ENCODE measurements at places on chromosomes 5 and 9.

DNA sequence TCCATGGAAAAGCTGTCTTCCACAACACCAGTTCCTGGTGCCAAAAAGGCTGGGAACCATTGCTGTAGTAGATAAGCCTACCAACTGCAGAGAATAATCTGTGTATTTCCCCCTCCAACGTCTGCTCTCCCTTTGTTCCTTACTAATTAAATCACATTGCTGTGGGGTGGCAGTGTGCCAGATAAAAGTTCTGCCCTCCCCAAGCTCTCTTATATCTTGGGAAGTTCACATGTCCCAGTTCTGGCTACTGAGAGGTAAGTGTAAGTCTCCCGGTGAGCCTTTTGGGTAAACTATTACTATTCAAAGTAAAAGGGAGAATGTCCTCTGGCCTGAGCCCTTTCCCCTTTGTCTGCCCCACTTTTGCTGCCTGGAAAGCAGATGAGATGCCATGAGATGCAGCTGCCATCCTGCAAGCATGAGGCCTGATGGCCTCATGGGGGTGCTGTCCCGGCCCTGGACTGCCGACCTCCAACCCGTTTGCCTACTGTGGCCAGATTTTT, 14.7 kb downstream of the ENC1 start:
- DNase-seq: no peak

GRCh38 chr5:139903795-139904565, 108.4 kb downstream of the PSD2 start:
- DNase-seq: no peak

DNA sequence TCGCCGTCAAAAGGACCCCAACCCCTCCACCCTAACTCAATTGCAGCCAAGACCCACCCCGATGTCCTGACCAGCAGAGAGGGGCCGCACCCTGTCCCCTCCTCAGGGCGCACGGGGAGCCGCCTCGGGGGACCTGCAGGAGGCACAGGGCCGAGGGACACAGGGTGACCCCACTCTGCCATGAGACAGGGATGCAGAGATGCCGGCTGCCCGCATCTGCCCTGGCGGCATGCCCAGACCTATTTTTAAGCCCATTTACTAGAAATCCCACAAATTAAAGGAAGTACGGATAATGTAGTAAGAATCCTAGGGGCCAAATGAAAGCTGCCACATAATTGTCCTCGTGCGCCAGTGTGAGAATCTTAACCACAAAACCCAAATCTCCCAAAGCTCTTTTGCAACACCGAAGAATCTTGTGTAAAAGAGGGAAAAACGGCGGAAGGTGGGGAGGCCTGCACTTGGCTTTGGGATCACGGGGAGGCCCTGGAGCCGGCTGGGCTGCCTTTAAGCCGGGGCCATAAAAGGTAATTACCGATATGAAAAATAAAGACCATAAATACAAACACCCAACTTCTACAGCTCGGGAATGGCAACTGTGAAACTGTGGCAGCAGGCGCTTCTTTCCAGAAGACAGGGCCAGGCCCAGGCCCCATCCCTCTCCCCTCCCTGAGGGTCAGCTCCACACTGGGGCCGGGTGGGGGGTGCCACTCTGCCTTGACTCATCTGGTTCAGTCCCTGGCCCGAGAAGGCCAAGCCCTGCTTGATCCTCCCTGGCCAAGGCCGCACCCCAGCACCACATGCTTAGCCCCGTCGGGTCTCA, 35.0 kb downstream of the NACC2 start:
- DNase-seq: no peak

DNA sequence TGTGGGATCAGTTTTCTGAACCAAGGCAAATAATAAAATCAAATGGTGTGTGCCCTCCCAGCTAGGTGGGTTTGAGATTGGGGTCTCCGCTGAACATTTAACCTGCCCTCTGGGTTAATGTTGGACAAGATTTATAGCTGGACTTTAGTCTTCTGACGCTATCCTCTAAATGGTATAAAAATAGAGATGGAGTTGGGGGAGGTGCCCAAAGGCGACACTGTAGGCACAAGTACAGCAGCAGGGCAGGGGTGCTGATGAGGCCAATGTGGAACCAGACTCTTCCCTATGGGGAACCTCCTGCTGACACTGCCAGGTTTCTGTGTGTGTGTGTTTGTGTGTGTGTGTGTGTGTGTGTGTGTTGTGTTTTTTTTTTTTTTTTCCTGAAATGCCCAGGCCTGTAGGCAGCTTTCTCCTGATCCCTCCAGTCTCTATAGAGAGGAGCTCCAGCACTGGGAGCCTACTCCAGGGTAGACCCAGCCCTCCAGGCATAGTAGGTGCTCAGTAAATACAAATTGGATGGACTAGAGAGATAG, 37.9 kb downstream of the PCDH1 start:
- no peak for DNase-seq

DNA sequence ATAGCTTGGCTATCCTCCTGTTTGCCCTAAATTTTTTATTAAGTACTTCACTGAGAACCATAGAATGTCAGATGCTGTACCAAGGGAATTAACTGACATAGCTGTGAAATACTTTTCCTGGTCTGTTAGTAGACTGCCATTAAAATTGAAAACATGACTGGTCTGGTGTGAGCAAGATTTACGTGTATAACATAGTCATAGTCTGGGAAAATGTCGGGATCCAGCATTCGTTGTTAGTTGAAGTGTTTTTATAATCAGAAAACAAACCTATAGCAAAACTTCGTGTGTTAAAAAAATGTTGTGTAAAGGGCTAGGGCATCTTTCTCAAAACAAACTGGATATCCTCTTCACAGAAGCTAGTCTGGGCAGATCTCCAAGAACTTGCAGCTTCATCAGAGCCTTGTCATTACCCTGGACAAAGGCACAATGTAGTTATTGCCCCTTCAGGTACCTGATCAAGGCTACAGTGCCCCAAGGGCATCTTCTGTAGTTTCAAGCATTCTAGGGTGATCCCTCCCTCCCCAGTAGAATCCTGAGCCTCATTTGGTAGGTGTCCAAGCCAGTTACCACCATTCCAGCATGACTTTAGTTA, 454.2 kb upstream of the SGCD start:
- no peak for DNase-seq

DNA sequence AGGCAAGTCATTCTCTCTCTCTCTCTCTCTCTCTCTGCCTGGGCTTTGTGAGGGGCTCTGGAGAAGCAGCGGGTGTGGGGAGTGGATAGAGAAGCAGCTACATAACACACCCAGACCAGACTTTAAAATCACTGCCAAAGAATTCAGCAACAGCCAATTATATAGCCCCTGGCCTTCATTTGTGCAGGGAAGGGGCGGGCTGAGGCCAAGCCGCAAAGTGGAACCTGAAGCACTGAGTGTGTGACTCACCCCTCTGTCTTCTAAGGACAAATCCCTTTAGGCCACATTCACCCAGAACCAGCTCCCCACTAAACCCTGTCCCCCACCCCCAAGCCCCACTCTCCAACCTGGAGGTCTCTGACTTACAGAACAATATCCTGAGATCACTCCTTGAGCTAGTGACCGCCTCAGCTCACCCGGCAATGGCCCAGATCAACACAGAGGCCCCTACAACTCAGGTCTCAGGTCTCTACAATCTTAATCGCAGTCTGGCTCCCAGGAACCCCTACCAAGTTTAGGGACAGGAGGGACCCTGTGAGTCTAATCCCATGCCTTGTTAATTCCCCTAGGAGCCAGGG, 6.0 kb downstream of the B4GALT1 start:
- DNase-seq: no peak

DNA sequence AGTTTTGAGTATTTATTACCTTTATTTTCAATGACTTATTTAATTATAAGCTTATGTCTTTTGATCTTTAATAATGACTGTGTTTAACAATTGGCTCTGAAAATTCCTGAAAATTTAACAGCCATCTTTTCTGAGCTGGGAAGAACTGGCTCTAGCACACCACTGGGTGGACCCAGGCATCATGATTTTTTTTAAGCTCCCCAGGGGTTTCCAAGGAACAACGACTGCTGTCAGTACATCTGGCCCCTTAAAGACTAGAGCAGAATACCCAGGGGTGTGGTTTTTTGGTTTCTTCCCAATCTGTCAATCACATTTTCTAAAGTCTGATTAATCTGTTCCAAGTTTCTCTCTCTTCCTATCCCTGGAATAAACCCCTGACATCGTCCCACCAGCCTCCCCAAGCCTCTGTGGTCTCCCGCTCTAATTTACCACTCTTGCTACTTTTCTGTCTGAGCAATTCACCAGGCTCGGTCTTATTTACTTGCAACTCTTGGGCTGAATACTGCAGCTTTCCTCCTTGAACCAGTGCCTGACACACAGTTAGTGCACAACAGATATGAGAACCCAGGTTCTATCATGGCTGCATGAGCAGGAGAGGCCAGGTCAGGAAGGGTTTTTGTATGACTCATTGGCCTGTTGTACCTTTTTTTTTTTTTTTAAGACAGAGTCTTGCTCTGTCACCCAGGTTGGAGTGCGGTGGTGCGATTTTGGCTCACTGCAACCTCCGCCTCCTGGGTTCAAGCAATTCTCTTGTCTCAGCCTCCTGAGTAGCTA, 321.9 kb downstream of the ZSWIM6 start:
- no peak for DNase-seq
